Right atrium auricular region (tissue), 2 donors: ENCODE measurements at places on chromosomes 3 and 15. TPM values are rescaled to one million over a fixed set of nuclear protein-coding genes. Genes with fewer than 3 reads are reported as not detected.

DNA sequence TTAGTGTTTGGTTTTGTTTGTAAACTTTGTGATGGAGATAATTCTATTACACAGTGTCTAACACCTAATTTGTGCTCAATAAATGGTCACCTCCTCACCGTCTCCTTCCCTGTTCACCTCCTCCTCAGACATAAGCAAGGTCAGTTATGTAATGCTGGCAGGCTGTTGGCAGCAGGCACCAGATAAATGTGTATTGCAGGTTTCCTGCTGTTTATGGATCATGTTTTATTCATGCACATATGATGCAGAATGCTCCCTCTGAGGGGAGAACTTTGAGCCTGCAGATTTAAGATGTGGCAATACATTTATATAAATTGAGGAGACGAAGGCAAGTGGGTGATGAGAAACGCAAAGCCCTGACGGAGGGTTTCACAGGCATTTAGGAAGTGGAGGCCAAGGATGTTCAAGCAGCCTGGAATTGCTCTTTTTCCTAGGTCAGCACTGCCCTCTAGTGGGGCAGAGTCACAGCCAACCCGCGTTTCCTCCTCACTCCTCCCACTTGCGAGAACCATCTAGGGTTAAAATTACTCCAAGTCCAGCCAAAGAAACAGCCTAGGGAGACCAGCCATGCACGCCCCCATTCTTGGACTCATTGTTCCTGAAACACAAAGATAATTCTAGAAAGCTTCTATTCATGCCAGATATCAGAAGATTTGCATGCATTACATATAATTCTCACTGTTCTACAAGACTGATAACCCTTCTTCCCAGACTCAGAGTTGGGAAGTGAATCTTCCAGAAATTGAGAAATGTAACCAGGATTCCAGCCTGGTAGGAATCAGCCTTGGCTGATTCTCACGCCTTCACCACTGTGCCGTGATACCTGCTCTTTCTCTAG, 228.7 kb downstream of the SLCO3A1 start:
- peaks cover 23% of the 10 kb centered on the region for H3K4me1 ChIP-seq
- no peaks in the 10 kb centered on the region for H3K36me3 ChIP-seq
- peak overlapping the region; percentile 13 for H3K27ac ChIP-seq

GOLGA8J gene
- not detected for total RNA-seq

DNA sequence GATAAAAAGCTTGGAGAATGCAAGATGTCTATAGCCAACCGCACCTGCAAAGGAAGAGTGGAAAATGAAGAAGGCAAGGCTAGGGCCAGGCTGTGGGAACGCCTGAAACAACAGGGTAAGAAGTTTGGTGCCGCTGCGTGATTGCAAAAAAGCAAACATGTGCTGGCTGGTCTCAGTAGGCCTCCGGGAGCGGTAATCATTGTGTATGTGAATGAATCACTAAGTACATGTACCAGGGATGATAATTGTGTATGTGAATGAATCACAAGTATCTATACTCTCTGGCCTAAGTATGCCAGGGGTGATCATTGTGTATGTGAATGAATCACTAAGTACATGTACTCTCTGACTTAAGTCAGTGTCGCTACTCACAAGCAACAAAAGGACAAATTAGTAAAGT, 40.3 kb upstream of the PARL start:
- no peak overlapping the region for H3K27ac ChIP-seq
- DNase-seq = no peak
- no peaks in the 10 kb centered on the region for H3K4me1 ChIP-seq
- no peaks in the 10 kb centered on the region for H3K27me3 ChIP-seq
- H3K4me3 ChIP-seq = no peak overlapping the region

DNA sequence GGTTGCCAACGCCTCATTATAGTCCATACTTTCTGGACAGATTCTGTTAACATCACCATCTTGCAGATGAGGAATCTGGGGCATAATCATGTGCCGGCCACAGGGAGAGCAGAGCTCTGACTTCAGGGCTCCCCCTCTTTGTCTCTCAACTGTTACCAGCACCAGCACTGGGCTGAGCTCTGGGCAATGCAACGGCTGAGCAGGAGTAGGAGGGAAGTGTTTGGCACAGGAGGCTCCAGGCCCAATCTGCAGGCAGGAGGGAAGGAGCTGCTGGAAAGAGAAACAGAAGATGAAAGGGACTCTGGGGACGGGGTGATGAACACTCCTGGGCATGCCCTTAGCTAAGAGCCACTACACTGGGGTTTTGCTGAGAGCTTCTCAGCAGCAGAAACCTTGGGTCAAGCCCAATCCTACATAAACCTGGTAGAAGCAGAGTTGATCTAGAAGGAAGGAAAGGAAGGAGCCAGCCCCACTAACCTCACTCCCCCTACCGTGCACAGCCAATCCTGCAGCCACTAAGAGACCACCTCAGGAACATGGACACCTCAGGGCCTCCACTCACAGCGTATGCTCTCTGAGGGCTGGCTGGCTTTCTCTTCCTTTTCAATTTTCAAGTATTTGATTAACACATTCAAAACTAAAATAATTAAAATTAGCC, 73.1 kb upstream of the SPATA12 start:
- no peak overlapping the region for H3K27ac ChIP-seq
- no peaks in the 10 kb centered on the region for H3K27me3 ChIP-seq
- no peak overlapping the region for H3K4me3 ChIP-seq
- H3K4me1 ChIP-seq = peaks cover 47% of the 10 kb centered on the region
- no peaks in the 10 kb centered on the region for H3K36me3 ChIP-seq
- no peak for DNase-seq

- peaks cover 52% of the 10 kb centered on the region for H3K4me1 ChIP-seq
- no peak for DNase-seq
- H3K4me3 ChIP-seq = no peak overlapping the region
- peak overlapping the region; percentile 84 for H3K27ac ChIP-seq
Measured at GRCh38 chr15:66884115-66884622, 181.2 kb upstream of the SMAD3 start.

SEMA4B gene
- 22.1 TPM for total RNA-seq

RTP4 gene
- total RNA-seq = 0.59 TPM

TEX55 gene
- total RNA-seq = not detected

DNA sequence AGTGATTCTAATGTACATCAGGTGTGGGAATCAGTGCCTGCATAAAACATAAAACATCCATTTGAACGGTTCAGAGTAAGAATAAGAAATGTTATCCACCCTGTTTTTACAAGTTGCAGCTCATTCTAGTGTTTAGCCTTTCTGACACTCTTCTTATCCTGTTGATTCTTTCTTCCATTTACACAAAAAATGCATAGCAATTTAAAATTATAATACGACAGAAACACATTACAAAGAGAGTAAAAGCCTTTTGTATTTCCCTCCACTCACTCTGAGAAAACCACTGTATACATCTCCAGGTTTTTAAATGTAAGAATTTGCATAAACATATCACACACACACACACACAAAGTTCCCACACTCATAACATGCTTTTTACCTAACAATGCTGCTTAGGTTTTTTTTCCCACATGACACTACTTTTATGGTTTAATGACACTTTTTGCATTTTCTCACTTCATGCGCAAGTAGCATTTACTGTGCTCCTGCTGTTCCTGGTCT, 199.8 kb downstream of the CNTN6 start:
- no peak overlapping the region for H3K4me3 ChIP-seq
- no peaks in the 10 kb centered on the region for H3K27me3 ChIP-seq
- H3K36me3 ChIP-seq = no peaks in the 10 kb centered on the region
- no peak overlapping the region for H3K27ac ChIP-seq
- H3K4me1 ChIP-seq = no peaks in the 10 kb centered on the region
- no peak for DNase-seq

CCR8 gene
- not detected for total RNA-seq

- DNase-seq = no peak
- no peaks in the 10 kb centered on the region for H3K27me3 ChIP-seq
- no peak overlapping the region for H3K27ac ChIP-seq
- no peaks in the 10 kb centered on the region for H3K36me3 ChIP-seq
- H3K4me3 ChIP-seq = no peak overlapping the region
Measured at GRCh38 chr15:75725719-75726607, 13.3 kb upstream of the CSPG4 start.

DNA sequence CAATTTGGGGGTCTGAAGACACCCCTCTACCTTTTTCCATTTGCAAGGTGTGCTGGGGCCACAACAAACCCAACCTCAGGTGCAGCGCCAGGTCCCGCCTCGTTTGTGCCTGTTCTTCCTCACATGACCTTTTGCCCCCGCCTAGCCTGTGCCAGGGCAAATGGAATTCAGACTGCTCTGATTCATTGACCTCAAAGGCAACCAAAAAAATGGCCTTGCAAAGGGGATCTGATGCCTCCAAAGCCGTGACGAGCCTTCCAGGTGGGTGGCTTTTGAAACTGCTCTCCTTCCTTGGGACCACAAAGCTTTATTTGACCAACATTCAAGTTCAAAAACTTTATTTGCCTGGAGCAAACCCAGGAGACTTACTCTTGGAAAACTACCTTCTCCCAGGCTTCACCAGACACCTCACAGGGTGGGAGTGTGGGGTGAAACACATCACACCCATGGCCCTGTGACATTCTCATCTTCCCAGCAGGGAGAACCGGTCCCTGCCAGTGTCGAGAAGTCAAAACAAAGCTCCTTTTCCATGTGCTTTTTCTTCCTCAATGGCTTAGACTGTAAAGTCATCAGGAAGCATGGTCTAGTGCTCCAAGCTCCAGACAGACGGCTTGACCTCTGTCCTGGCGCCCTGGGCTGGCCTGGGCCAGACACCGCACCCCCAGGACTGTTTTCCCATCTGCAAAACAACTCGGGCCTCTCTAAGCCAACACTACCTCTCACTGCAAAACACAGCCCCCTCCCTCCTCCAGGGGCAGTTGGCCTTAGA, 103.9 kb upstream of the HES1 start:
- H3K27me3 ChIP-seq = no peaks in the 10 kb centered on the region
- no peak overlapping the region for H3K4me3 ChIP-seq
- H3K4me1 ChIP-seq = no peaks in the 10 kb centered on the region
- no peak overlapping the region for H3K27ac ChIP-seq
- H3K36me3 ChIP-seq = no peaks in the 10 kb centered on the region

DNA sequence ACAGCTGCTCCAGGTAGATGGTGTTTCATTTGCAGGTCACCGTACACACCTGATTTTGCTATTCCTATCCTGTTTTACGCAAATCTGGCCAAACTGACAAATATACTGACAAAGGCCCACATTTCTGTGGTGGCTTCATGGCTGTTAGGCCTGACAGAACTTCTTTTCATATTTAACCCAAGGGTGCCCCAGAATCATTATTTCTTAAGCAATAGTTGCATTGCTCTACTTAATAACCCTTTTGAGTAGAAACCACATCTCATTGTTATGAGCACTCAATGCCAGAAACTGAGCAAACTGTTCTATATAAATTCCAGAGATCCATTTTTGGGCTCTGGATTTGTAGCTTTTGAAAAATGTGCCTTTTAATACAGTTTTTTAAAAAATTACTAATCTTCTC, 19.4 kb downstream of the ASTE1 start:
- H3K36me3 ChIP-seq = peaks cover 9% of the 10 kb centered on the region
- no peak for DNase-seq
- H3K27ac ChIP-seq = no peak overlapping the region
- H3K4me1 ChIP-seq = no peaks in the 10 kb centered on the region
- no peaks in the 10 kb centered on the region for H3K27me3 ChIP-seq

GRCh38 chr3:128484404-128485281, 8.4 kb downstream of the GATA2 start:
- H3K27me3 ChIP-seq = peaks cover 54% of the 10 kb centered on the region
- DNase-seq = no peak
- H3K4me3 ChIP-seq = peak overlapping the region; percentile 64

NUP210 gene
- total RNA-seq = 4.5 TPM

CRABP1 gene
- total RNA-seq = not detected

PLCH1 gene
- 1.4 TPM for total RNA-seq

DNA sequence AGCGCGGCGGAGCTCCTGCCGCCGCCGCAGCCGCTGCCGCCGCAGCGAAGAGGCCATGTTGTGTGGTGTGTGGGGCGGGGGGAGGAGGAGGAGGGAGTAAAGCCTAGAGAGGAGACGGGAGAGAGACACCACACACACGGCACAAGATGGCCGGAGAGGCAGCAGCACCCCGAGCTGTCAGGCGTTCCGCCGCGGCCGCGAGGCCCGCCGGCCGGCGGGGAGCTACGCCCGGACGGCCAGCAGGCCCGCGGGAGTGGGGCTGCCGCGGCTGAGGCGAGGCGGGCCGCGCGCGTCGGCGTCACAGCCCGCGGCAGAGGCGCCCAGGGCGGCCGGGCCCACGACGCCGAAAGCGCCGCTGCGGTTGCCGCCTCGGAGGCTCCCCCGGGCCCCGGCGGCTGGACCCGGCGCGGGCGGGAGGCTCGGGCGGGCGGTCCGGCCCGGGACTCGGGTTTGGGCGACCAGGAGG, 17.4 kb upstream of the CHD2 start:
- no peak for DNase-seq
- H3K27me3 ChIP-seq = no peaks in the 10 kb centered on the region
- H3K27ac ChIP-seq = peak overlapping the region; percentile 99
- H3K36me3 ChIP-seq = peaks cover 26% of the 10 kb centered on the region
- no peaks in the 10 kb centered on the region for H3K4me1 ChIP-seq

DNA sequence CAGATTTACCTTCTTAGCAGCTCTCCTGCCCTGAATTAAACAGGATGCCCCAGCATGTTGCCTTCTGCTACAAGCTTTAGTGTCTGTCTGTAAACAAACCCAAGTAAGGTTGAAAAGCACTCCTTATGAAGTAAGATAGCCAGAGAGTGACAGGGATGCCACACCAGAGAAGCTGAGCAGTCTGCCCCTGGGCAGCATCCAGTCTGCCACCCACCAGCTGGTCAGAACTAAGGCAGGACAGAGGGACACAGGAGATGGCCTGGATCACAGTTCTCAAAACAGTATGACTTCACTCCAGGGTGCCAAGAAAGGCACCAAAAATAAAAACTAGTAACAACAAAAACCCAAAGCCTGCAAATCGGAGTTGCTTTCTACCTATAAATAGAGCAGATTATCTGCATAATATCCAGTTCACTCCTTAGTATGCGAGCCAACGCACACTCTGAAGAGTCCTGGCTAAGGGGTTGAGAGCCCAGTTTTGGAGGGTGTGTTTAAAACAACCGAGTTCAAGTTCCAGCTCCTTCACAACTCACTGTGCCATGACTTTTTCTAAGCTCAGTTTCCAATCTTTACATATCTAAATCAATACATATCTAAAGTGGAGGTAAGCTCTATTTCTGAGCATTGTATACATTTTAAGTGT, 198.9 kb downstream of the KCNMB2 start:
- H3K36me3 ChIP-seq = no peaks in the 10 kb centered on the region
- no peaks in the 10 kb centered on the region for H3K27me3 ChIP-seq
- peak overlapping the region; percentile 79 for H3K27ac ChIP-seq
- peaks cover 12% of the 10 kb centered on the region for H3K4me1 ChIP-seq
- DNase-seq = no peak

ATP8B4 gene
- total RNA-seq = 2.5 TPM

MKRN3 gene
- not detected for total RNA-seq

DNA sequence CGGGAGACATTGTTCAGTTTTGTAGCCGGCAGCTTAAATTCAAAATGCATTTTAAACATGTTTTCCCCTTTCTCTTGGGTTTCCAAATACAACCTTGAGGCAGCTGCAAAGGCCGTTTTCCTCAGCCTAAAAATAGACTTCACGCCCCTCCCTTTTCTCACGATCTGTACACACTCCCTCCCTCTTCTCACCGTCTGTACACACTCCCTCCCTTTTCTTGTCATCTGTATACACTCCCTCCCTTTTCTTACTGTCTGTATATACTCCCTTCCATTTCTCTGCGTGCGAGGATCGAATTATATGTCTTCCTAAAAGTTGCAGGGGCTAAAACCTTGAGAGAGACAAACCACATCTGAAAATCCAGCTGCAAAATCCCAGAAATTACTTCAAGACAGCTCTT, 8.9 kb downstream of the MUC4 start:
- no peak for DNase-seq
- peaks cover 29% of the 10 kb centered on the region for H3K4me1 ChIP-seq
- peak overlapping the region; percentile 19 for H3K4me3 ChIP-seq
- H3K27ac ChIP-seq = peak overlapping the region; percentile 11
- H3K36me3 ChIP-seq = no peaks in the 10 kb centered on the region
- no peaks in the 10 kb centered on the region for H3K27me3 ChIP-seq

DUOXA1 gene
- total RNA-seq = 2.7 TPM

TMEM40 gene
- 2.3 TPM for total RNA-seq

PDCD7 gene
- total RNA-seq = 13.3 TPM

ADAMTSL3 gene
- total RNA-seq = 21.2 TPM
